ENCODE measurements at places on chromosomes 2 and 18.

DNA sequence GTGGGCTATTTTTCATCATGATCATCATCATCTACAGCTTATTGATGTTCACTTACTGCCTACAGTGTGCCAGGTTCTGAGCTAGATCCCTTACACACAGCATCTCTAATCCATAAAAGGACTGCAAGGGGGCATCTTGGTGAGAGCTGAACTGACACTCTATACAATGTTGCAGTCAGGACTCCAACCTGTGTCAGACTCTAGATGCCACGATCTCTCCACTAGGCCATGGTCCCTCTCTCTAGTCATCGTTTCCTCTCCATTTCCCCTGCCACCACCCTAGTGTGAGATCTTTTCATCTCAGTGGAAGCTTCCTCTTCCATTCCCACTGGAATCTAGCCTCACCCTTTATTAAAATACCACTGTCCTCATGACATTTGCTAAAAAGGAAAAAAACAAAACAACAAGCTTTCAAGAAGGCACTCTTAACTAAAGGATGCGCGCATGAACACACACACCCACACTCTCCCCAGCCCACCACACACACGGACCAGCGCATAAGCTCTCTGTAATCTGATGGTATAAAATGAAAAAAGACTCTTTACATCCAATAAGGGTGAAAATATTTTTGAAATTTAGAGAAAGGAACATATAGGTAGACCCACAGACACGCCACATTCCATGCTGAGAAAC lies 93.4 kb upstream of the THOC1 start:
- DNase-seq = no peak

GRCh38 chr2:121925466-121925865 lies 170.0 kb downstream of the TSN start:
- DNase-seq = no peak

DNA sequence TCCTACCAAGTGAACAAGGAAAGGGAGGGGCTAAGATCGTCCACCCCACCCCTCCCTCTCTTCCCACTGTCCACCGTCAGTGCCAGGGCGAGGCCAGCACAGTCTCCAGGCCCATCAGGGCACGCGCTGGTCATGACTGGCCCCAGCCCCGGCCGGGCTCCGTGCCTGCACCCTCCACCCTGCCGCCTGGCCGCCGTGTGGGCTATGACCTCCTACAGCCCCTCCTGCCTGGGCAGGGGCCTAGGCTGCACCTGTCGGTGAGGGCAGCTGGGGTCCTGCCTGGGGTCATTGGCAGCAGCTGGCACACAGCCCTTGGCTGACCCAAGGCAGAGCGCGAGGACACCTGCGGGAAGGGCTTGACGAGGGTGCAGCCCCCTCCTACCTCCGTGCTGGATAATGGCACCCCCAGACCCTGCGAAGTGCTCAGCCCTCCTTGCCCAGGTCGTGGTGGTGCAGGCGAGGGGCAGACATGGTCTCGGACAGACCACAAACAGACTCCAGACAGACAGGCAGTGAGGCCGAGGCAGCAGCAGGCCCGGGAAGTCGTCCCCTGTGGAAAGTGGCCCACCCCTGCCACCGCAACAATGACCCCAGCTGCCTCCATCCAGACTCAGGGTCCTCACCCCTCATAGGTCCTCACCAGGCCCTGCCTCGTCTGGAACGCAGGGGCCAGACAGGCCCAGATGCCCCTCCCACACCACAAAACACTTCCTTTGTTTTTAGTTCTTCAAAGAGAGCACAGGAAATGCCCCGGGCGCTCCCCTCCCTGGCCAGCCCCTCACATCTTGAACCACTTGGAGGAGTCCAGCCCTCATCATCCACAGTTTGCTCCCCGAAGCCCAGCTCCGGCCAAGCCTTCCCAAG lies 43.1 kb upstream of the GPC1 start:
- DNase-seq = no peak

GRCh38 chr2:18552351-18553077 lies 7.9 kb downstream of the RDH14 start:
- DNase-seq = no peak

GRCh38 chr2:172328103-172328841 lies 99.1 kb upstream of the ITGA6 start:
- DNase-seq = no peak

- no peak for DNase-seq
These were observed 168.3 kb downstream of the OTX1 start for GRCh38 chr2:63218800-63219526.
